Hematopoietic multipotent progenitor cell treated with erythropoietin and hydrocortisone succinate and interleukin-3 and kit ligand, for 15 days (in vitro differentiated cells): ENCODE measurements at places on chromosomes 3 and 15.

DNA sequence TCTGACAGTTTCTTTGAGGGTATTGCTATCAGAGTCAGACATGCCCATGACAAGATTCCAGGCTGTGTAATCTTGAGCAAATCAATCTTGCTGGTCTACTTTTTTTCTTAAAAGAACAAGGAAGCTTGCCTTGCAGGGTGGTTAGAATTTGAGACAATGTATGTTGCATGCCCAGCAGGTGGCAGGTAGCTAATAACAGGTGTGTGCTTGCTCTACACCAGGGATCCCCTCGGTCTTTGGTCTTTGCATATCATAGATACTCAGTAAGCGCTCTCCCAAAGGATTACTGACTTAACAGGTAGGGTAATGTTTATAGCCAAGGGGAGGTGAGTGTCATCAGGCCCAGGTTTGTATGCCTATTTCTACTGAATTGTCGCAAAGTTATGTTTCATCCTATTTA lies 37.3 kb downstream of the CACNA1D start:
- no peak for DNase-seq

- no peak for DNase-seq
These were observed 47.9 kb downstream of the HERC2 start for GRCh38 chr15:28273873-28274610.

DNA sequence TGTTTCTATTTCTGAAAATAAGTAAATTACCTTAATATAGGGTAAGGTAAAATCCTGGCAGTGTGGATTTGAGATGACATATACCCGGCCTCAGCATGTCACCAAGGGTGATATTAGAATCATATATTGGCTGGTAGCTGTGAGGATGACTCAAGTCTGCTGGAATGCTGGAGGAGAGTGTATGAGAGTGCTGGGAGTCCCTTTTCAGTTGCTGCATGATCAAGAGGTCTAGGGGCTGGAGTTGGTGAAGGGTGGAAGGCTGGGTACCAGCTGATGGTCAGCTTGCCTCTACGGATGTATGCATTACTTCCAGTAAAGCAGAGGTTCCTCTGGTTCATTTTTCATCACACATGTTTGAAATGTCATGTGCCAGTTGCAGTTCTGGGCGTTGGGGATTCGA lies 40.6 kb downstream of the SLC25A26 start:
- DNase-seq = no peak

DNA sequence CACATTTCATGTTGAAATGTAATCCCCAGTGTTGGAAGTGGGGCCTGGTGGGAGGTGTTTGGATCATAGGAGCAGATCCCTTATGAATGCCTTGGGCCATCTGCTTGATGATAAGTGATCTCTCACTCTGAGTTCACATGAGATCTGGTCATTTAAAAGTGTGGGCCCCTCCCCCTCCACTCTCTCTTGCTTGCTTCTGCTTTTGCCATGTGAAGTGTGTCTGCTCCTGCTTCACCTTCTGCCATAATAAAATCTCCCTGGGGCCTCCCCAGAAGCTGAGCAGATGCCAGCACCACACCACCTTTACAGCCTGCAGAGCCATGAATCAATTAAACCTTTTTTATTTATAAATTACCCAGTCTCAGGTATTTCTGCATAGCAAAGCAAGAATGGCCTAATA lies 14.2 kb upstream of the CD200R1L start:
- no peak for DNase-seq

DNA sequence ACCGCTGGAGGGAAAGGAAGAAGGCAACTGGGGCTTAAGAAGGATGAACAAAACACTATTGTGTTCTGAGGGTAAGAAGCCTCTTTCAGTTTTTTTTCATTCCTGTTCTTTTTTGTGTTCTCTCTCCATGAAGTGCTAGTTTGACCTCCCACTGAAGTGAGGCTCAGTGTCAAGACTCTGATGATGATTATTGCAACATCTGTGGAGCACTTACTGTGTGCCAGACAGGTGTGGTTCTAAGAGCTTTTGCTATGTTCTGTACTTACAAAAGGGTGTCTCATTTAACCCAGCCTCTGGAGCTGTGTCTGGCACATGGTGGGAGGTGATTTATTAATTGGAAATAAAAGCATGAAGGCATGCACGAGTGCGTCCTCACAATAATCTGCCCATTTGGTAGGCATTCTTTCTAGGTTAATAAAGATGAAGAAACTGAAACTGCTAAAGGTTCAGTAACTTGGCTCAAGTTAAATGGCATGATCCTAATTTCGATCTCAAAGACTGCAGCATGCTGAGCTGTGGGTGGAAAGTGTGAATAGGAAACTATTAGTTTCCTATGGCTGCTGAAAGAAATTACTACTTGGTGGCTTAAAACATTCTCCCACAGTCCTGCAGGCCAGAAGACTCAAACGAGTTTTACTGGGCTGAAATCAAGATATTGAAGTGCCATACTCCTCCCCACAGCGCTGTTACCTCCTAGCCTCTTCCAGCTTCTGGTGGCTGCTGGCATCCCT lies 38.5 kb upstream of the VEPH1 start:
- DNase-seq = no peak

GRCh38 chr3:172839679-172840078 lies 89.2 kb downstream of the ECT2 start:
- no peak for DNase-seq

DNA sequence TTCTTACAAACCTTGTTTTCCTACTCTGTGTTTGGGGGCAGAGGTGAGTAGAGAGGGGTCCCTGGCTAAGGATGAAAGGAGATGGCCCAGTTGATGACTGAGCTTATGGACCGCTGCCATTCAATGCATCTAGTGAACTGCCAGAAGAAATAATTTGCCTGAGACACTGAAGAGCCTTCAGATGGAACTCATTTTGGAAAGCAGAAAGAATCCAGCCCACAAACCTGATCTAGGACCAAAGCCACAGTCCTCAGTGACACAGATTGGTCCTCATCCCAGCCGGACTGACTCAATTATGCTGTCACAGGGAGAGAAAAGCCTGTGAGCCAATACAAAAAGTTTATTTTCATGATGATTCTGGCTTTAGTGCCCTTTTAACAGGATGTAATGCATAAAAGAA lies 82.7 kb downstream of the CD47 start:
- no peak for DNase-seq

DNA sequence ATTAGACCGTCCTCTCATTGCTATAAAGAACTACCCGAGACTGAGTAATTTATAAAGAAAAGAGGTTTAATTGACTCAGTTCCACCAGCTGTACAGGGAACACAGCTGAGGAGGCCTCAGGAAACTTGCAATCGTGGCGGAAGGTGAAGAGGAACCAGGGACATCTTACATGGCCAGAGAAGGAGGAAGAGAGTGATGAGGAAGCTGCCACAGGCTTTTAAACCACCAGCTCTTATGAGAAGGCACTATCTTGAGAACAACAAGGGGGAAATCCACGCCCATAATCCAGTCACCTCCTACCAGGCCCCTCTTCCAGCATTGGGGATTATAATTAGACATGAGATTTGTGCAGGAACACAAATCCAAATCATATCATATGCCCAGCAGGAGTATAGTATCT lies 138.5 kb downstream of the ALCAM start:
- no peak for DNase-seq

DNA sequence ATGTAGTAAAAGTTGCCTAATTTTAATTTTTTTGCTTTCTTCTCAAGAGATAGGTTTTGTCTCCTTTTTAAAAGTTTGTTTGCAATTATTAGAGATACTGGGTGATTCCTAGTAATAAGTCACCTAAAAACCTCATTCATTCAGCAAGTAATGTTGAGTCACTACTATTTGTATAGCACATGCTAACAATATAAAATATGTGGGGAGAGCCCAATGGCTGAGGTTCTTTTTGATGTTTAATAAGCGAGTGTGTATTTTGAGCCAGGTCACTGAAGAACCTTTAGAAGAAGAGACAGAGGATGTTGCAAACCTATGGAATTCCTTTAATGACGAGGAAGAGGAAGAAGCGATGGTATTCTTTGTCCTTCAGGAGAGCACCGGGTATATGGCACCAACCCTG lies 123.7 kb upstream of the CHRM5 start:
- DNase-seq = no peak

DNA sequence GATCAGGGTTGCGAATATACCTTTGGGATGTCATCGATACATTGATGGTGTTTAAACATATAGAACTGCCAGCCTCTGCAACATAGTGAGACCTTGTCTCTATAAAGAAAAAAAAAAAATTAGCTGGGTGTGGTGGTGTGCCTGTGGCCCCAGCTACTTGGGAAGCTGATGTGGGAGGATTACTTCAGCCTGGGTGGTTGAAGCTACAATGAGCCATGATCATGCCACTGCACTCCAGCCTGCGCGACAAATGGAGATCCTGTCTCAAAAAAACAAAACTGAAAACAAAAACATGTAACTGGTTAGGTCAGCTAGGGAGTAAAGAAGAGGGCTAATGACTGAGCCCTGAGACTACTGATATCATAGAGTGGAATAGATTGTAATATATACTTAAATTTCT lies 30.7 kb upstream of the MGA start:
- DNase-seq = no peak

- DNase-seq = no peak
These were observed 138.8 kb upstream of the PEX5L start for GRCh38 chr3:180175572-180175971.

GRCh38 chr3:113128386-113129015 lies 82.9 kb upstream of the BOC start:
- no peak for DNase-seq

DNA sequence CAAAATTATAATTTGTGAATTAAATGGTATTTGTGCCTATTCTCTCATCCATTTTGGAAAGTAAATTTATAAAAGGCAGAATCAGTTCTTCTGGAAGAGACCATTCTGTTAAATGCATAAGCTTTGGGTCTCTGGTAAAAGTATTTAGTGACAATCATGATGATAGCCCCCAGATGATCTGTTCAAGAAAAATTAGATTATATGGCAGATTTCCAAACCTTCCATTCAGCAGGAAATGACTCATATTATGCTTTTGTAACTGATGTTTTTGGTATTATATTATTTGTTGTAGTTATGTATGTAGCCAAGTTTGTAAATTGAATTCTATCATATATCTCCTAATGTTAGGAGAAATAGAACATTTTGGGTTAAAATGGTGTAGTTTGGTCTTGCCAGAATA lies 340.8 kb upstream of the DPH6 start:
- no peak for DNase-seq

DNA sequence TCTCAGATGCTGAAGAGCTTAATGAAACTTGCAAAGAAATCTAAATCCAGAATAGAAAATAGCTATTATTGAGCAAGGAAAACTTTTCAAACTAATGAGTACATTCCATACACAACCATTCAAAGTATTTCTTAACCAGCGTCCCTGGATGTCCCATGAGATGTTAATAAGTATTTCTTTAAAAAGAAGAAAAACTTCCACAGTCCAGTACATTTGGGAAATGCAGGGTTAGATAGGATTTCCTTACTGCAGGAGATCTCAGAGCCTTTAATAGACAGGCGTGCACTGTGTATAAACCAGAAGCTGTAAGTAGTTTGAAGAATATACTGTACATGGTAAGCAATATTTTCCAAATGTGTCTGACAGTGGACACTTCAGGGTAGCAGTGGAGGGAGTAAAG lies 29.6 kb upstream of the BHLHE40 start:
- DNase-seq = no peak

DNA sequence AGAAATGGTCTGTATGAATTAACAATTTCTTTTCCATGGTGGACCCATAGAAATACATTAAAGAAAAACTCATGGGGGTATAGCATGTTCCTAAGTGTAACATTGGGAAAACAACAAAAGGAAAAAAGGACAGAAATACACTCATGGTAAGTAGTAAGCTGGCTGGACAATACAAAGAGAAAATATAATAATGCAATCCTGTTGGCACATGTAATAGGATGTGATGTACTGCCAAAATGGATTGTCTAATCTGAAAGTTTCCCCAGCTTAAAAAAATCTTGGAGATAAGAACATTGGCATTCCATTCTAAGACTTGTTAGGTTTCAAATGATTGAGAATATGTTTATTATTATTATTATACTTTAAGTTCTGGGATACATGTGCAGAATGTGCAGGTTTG lies 128.1 kb downstream of the MBNL1 start:
- no peak for DNase-seq

DNA sequence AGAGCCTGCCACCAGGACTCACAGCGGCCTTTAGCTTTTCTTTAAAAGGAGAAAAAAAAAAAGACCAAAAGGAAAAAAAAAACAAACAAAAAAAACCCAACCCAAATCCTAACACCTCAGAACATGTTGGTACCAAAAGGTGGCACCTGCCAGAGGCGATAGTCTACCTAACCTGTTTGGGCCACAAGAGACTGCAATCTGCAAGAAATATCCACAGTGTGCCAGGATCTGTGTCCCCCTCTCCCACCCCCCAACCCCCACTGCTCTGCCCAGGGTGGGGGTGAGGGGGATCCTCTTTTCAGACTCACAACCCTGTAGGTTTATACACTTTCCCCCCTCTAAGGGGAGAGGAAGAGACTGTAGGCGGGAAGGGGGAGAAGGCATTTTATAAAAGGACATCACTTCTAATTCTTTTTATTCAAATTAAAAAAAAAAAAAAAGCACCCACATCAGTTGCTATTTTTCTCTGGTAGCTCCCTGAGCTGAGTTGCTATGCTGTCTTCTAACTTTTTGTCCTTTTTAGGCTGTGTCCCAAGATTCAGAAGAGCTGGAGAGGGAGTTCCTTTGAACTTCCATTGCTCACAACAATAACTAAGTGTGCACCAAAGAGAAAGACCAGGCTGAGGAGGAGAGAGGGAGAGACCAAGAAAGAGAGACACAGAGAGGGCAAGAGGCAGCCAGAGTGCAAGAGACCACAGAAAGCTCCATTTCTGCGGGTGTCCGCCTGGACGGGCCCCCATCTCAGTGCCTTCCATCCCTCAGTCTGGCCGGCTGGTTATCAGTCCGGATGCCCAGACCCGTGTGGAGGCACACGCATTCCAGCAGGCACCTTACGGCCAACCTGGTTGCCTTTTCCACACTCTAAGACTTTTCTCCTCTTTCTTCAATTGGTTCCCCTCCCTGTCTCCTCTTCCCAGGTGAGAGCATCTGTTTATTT lies 48.9 kb downstream of the TLE3 start:
- DNase-seq = no peak

DNA sequence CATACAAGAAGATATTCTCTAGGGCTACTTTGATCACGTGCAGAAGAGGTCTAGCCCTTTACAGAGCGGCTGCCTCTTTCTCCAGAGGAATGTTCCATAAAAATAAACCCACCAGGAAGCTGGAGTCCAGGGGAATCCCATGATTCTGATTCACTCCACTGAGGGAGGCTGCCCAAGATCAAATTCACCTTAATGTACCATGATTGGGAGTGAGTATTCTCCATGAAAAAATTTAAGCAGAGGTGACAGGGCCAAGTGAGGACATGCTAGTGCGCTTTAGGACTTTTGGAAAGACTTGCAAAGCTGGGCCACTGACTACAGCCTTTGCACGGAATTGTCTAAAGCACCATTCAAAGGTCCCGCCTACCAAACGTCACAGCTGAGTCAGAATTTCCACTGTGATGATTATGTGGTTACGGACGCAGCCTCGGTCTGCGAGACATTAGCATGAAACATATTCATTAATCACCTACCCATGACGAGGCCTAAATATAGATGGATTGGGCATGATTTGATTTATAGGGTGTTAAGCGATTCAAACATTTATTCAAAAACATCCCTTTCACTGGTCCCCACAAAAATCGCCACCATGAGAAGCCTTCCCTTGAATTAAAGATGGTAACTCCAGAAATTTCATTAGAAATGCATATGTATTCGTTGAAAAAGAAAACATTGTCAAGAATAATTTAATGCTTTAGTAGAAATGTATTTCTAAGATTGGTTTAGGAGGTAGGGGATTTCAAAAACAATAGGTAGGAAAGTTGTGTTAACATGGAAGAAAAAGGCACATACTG lies 152.6 kb downstream of the GREM1 start:
- DNase-seq = no peak

- no peak for DNase-seq
These were observed 122.7 kb downstream of the CHCHD6 start for GRCh38 chr3:126826693-126827092.
